ENCODE measurements at places on chromosomes 3 and 15. TPM values are rescaled to one million over a fixed set of nuclear protein-coding genes. Genes with fewer than 3 reads are reported as not detected.

The GPR27 gene
- not detected for total RNA-seq

The ZNF774 gene
- total RNA-seq: 0.86 TPM

The HIGD2B gene
- total RNA-seq: under 0.01 TPM

The VEPH1 gene
- 24.0 TPM for total RNA-seq

The C2CD4A gene
- total RNA-seq: not detected

The WNT5A gene
- total RNA-seq: 7.3 TPM

The RAB6B gene
- 0.52 TPM for total RNA-seq

The C3orf22 gene
- not detected for total RNA-seq

The SEMA6D gene
- total RNA-seq: 4.9 TPM

The MAN2A2 gene
- total RNA-seq: 11.2 TPM

The CCR2 gene
- not detected for total RNA-seq

The TERC gene
- 290 TPM for total RNA-seq

The ZNF80 gene
- not detected for total RNA-seq

The CCR3 gene
- total RNA-seq: 0.09 TPM

The TAGLN3 gene
- total RNA-seq: 4.4 TPM

The TTLL13 gene
- 0.16 TPM for total RNA-seq

The CKMT1A gene
- total RNA-seq: 0.16 TPM

The HCN4 gene
- total RNA-seq: not detected

The MYLK gene
- total RNA-seq: 524 TPM

The MANF gene
- 90.5 TPM for total RNA-seq

The ECE2 gene
- not detected for total RNA-seq

The PATL2 gene
- total RNA-seq: 1.4 TPM

The CAMKV gene
- total RNA-seq: not detected

The ANKRD63 gene
- not detected for total RNA-seq
